ENCODE measurements at places on chromosomes 13 and 19.

DNA sequence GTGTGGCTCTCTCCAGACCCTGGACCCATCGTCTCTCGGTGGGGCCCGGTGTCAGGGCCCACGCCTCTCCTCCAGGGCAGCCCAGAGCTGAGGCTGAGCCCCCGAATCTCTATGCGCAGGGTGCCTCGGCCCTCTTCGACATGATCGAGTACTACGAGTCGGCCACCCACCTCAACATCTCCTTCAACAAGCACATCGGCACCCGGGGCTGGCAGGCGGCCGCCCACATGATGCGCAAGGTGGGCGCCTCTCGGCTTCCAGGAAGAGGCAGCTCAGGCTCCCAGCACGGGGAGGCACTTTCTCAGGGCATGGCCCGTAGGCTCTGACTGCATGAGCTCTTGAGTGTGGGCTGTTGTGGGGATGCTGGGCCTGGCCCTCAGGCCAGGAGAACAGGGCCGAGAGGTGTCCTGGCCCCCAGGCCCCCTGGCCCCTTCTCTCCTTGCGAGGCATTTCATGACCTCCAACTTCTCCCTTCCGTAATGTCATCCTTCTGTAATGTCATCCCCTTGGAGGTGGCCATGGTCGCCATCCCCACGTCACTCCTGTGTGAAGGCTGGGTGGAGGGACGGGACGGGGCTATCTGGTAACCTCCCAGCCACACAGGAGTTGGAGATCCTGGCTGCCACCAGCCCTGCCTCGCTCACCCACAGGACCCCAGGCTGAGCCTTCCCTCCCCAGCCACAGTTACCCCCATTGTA is 19.4 kb downstream of the NKPD1 start:
- H3K4me1 ChIP-seq = no peaks in the 10 kb centered on the region
- no peak for DNase-seq
- H3K27ac ChIP-seq = no peak overlapping the region
- no peaks in the 10 kb centered on the region for H3K27me3 ChIP-seq
- H3K36me3 ChIP-seq = peaks cover 11% of the 10 kb centered on the region

GRCh38 chr13:27110056-27110746 is 61.4 kb downstream of the USP12 start:
- no peaks in the 10 kb centered on the region for H3K27me3 ChIP-seq
- H3K4me1 ChIP-seq = no peaks in the 10 kb centered on the region
- no peak overlapping the region for H3K27ac ChIP-seq
- DNase-seq = no peak

DNA sequence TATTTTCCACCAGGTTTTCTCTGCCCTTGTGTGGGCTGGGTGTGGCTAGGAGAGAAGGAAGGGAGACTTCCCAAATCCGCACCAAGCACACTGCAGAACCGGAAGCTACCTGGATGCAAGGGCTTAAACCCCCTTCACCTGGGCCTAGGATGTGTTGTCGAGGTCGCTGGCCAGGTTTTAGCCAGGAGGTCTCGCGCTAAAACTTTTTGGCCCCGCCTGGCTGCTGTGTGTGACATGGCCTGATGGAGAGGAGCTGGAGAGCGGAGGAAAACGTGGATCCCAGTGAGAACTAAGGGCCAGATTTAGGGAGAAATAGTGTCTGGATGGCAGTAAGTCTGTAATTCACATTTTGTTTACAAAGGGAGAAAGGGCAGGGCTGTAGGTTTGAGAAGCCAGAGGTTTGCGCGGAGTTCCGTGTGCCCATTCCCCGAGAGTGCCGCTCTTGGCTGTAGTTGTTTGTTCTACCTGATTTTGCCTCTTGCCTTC is 3.1 kb upstream of the TSHZ3 start:
- H3K36me3 ChIP-seq = peaks cover 2% of the 10 kb centered on the region
- H3K27me3 ChIP-seq = peaks cover 94% of the 10 kb centered on the region
- H3K4me1 ChIP-seq = peaks cover 40% of the 10 kb centered on the region
- H3K27ac ChIP-seq = no peak overlapping the region
- no peak overlapping the region for H3K4me3 ChIP-seq

GRCh38 chr13:71290963-71291841 is 575.8 kb downstream of the DACH1 start:
- DNase-seq = peak; percentile 62
- H3K27me3 ChIP-seq = peaks cover 10% of the 10 kb centered on the region
- peak overlapping the region; percentile 90 for H3K27ac ChIP-seq

- no peaks in the 10 kb centered on the region for H3K36me3 ChIP-seq
- no peak overlapping the region for H3K27ac ChIP-seq
- no peak for DNase-seq
- H3K4me3 ChIP-seq = no peak overlapping the region
- H3K27me3 ChIP-seq = peaks cover 12% of the 10 kb centered on the region
Measured at GRCh38 chr19:13214036-13214730, 64.0 kb downstream of the IER2 start.

- H3K4me1 ChIP-seq = peaks cover 53% of the 10 kb centered on the region
- peaks cover 12% of the 10 kb centered on the region for H3K36me3 ChIP-seq
- H3K27me3 ChIP-seq = no peaks in the 10 kb centered on the region
- peak overlapping the region; percentile 94 for H3K27ac ChIP-seq
- peak; percentile 70 for DNase-seq
Measured at GRCh38 chr19:1133471-1133929, 29.7 kb downstream of the GPX4 start.

GRCh38 chr19:4046362-4046691 is 20.4 kb downstream of the ZBTB7A start:
- H3K27ac ChIP-seq = peak overlapping the region; percentile 24
- peaks cover 8% of the 10 kb centered on the region for H3K4me1 ChIP-seq
- H3K36me3 ChIP-seq = peaks cover 25% of the 10 kb centered on the region
- H3K4me3 ChIP-seq = no peak overlapping the region
- no peak for DNase-seq

DNA sequence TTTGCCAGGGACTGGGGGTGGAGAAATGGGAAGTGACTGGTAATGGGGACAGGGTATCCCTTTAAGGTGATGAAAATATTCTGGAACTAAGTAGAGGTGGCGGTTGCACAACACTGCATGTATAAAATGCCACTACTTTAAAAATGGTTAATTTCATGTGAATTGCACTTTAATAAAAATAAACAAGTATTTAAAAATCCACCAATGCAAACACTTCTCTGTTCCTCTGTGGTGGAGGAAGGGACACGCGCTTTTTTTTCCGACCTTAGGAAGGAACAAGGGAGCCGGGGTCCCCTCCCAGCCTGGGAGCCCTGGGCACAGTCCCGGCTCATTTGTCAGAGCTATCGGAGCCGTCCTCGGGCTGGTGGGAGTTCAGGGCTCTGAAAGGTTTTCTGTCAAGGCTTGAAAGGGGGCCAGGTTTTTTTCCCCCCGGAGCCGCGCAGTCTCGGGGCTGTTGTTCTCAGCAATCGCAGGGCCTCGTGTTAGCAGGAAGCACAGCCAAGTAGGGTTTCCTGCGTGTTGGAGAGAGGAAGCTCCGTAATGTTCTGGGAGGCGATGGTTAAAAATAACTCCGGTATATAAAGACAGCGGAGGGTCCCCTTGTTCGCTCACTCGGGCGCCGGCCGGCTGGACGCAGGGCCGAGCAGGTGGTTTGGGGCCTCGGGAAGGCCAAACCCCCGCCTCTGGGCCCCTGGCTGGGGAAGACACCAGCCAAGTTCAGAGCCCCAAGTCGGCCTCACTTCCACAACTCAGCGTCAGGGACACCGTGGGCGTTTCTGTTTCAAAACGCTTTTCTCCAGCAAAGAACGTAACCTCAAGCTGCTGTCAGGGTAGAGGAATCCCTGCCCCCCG is 41.2 kb upstream of the KLF2 start:
- H3K27ac ChIP-seq = peak overlapping the region; percentile 91
- peaks cover 66% of the 10 kb centered on the region for H3K27me3 ChIP-seq
- no peaks in the 10 kb centered on the region for H3K36me3 ChIP-seq
- peak; percentile 76 for DNase-seq
- H3K4me3 ChIP-seq = peak overlapping the region; percentile 55

- no peak overlapping the region for H3K27ac ChIP-seq
- no peaks in the 10 kb centered on the region for H3K36me3 ChIP-seq
- H3K4me3 ChIP-seq = no peak overlapping the region
- DNase-seq = no peak
- peaks cover 21% of the 10 kb centered on the region for H3K27me3 ChIP-seq
- H3K4me1 ChIP-seq = no peaks in the 10 kb centered on the region
Measured at GRCh38 chr13:28602580-28602979, 56.4 kb upstream of the POMP start.

DNA sequence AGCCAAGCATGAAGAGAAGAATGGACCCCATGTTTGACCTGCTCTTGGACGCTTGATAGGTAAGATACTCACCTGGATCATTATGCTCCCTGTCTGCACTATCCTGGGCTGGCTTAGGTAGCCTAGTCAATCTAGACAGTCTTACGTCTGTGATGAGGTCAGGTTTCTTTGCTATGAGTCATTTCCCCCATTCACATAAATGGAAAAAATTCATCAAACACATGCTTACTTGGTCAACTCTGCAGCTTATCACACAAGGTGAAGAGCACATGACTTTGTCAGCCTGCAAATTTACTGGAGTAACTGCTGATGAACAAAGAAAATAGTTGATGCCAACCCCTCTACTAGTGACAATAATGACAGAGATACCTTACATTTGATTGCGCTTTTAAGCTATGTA is 170.0 kb downstream of the NUFIP1 start:
- H3K36me3 ChIP-seq = no peaks in the 10 kb centered on the region
- DNase-seq = no peak
- no peak overlapping the region for H3K4me3 ChIP-seq
- H3K27me3 ChIP-seq = peaks cover 7% of the 10 kb centered on the region

GRCh38 chr13:19882231-19882630 is 18.8 kb upstream of the ZMYM5 start:
- no peak overlapping the region for H3K4me3 ChIP-seq
- H3K27me3 ChIP-seq = peaks cover 5% of the 10 kb centered on the region
- no peak overlapping the region for H3K27ac ChIP-seq
- no peaks in the 10 kb centered on the region for H3K4me1 ChIP-seq
- H3K36me3 ChIP-seq = no peaks in the 10 kb centered on the region

GRCh38 chr13:32297206-32297605 is 18.0 kb downstream of the ZAR1L start:
- no peaks in the 10 kb centered on the region for H3K36me3 ChIP-seq
- no peak for DNase-seq
- peaks cover 11% of the 10 kb centered on the region for H3K4me1 ChIP-seq

DNA sequence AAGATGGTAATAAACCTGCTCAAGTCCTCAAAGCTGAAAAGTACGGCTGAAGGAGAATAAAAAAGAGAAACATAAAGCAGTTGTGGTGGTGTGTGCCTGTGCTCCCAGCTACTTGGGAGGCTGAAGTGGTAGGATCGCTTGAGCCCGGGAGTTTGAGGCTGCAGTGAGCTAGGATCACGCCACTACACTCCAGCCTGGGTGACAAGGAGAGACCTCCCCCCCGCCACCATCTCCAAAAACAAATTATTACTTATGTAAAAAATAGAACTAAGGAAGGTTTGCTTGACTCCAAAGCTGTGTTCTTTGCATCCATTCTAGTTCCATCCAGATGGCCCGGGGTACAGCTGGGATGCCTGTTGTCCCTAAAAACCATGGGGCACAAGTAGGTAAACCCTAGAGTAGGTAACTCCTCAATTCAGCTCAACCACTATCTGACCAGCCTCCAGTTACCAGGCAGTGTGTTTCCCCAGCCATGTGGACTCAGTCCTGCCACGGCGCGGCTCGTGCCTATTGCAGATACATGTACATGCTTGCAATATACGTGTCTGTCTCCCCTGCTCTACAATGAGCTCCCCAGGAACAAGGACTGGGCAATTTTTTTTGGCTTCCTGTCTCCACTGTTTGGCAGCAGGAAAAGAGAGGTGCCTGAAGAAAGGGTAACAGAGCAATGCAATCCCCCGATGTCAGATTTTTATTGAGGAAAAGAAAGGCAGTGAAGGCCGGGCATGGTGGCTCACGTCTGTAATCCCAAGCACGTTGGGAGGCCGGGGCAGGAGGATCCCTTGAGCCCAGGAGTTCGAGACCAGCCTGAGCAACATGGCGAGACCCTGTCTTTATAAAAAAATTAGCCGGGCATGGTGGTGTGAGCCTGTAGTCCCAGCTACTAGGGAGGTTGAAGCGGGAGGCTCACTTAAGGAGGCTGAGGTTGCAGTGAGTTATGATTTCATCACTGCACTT is 101.3 kb downstream of the GNG7 start:
- no peaks in the 10 kb centered on the region for H3K36me3 ChIP-seq
- peaks cover 15% of the 10 kb centered on the region for H3K4me1 ChIP-seq
- no peak overlapping the region for H3K27ac ChIP-seq
- peaks cover 45% of the 10 kb centered on the region for H3K27me3 ChIP-seq
- H3K4me3 ChIP-seq = no peak overlapping the region
- no peak for DNase-seq

DNA sequence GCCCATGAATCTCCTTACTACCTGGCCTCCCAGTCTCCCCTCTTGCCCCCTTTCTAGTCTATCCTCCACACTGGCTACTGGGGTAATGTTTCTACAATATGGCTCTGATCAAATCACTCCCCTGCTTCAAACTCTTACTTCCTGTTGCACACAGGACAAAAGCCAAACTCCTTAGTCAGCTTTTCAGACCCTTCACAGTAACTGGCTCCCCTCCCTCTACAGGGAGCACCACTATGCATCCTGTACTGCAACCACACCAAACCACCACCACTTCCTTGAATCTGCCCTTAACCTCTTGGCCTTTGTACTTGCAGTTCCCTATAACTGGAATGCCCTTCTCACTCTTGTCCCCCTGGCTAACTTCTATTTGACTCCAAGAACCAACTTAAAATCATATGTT is 32.2 kb downstream of the DEDD2 start:
- H3K4me3 ChIP-seq = peak overlapping the region; percentile 2
- H3K27me3 ChIP-seq = peaks cover 24% of the 10 kb centered on the region
- DNase-seq = peak; percentile 64
- H3K27ac ChIP-seq = peak overlapping the region; percentile 50

- no peak for DNase-seq
- peak overlapping the region; percentile 24 for H3K4me3 ChIP-seq
- H3K27me3 ChIP-seq = peaks cover 45% of the 10 kb centered on the region
- peaks cover 6% of the 10 kb centered on the region for H3K4me1 ChIP-seq
Measured at GRCh38 chr13:32988608-32989289, 27.5 kb upstream of the KL start.

GRCh38 chr19:44212866-44213346 is 574 bp downstream of the ZNF227 start:
- H3K36me3 ChIP-seq = peaks cover 44% of the 10 kb centered on the region
- no peak for DNase-seq
- H3K27me3 ChIP-seq = no peaks in the 10 kb centered on the region
- peak overlapping the region; percentile 87 for H3K27ac ChIP-seq
- peak overlapping the region; percentile 85 for H3K4me3 ChIP-seq
- H3K4me1 ChIP-seq = peaks cover 21% of the 10 kb centered on the region

- no peak overlapping the region for H3K27ac ChIP-seq
- no peaks in the 10 kb centered on the region for H3K4me1 ChIP-seq
- no peak overlapping the region for H3K4me3 ChIP-seq
- DNase-seq = no peak
- peaks cover 38% of the 10 kb centered on the region for H3K36me3 ChIP-seq
- H3K27me3 ChIP-seq = no peaks in the 10 kb centered on the region
Measured at GRCh38 chr19:40262422-40262821, 22.7 kb downstream of the AKT2 start.

GRCh38 chr19:51194527-51195315 is 30.2 kb upstream of the CD33 start:
- DNase-seq = no peak
- H3K27me3 ChIP-seq = peaks cover 29% of the 10 kb centered on the region
- peaks cover 5% of the 10 kb centered on the region for H3K4me1 ChIP-seq
- H3K27ac ChIP-seq = no peak overlapping the region

All from activated naive CD4-positive, alpha-beta T cell treated with anti-CD3 and anti-CD28 coated beads, Interleukin-2, amount 10 ng/mL, durations not matched to agents 7 days and 5 days (primary cell).